ENCODE measurements at places on chromosomes 3 and 15. TPM values are rescaled to one million over a fixed set of nuclear protein-coding genes. Genes with fewer than 3 reads are reported as not detected.

The HTR3E gene
- total RNA-seq = not detected

The PRTG gene
- 0.43 TPM for total RNA-seq

GRCh38 chr3:100436951-100437350, 35.6 kb downstream of the LNP1 start:
- DNase-seq = no peak

- no peak for DNase-seq
Measured at GRCh38 chr15:40100947-40101905, 7.5 kb downstream of the BMF start.

The CAMK2N2 gene
- not detected for total RNA-seq

The PIF1 gene
- 0.73 TPM for total RNA-seq

GRCh38 chr3:111284503-111285183, 213.0 kb downstream of the NECTIN3 start:
- no peak for DNase-seq

DNA sequence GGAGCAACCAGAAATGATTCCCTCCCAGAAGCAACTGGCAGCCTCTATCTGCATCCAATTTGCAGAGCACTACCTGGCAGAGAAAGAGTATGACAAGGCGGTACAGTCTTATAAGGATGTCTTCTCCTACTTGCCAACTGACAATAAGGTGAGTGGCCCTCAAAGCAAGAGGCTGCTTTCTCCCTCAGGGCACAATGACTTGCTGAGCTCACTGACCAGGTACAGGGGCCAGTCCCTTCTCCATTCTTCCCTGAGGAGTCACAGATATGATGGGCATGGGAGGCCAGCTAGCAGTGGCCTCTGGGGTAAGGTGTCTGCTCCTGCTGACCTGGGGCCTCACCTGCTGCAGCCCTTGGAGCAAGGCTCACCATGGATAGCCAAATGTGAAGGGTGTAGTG, 20.3 kb downstream of the CSRNP1 start:
- DNase-seq = no peak

- DNase-seq = no peak
Measured at GRCh38 chr15:85010071-85010385, 28.4 kb downstream of the PDE8A start.

DNA sequence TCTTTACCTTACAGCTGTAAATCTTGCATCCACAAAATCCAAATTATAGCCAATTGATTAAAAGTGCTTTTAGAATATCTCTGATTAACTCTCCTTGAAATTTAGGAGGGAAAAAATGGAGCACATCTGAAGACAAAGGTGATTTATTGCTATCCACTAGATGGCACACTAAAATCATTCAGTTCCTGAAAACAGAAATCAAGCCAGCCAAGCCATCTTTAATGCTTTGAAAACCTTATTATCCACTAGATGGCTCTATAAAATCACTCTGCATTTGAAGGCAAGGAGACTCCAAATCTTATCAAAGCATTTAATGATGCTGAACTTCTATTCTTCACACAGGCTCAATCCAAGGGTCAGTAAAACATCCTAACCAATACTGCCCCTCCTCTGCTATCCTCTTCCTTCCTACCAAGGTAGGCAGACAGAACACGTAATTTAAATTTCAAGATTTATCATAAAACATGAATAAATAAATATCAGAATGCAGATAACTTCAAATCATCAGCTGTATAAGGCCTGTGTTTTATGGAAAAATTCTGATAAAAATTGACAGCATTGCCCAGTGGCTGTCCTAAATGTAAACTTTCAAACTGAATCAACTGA, 48.4 kb downstream of the GOLIM4 start:
- no peak for DNase-seq

DNA sequence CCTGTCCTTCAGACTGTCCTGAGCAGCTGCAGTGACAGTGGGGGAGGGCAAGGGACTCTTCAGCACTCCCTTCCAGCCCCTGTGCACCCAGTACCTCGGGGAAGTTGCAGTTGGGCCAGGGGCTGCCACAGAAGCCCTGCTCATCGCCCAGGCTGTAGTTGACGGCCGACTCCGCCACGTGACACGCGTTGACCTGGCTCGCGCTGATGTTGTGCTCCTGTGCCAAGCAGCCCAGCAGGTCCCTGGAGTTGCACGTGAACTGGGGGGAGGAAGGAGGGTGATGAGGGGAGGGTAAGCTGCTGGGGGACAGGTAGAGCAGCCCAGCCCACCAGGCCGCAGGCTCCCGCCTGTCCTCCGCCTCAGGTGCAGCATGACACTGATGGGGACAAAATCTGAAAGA, 101.2 kb downstream of the SEC22A start:
- DNase-seq = no peak

DNA sequence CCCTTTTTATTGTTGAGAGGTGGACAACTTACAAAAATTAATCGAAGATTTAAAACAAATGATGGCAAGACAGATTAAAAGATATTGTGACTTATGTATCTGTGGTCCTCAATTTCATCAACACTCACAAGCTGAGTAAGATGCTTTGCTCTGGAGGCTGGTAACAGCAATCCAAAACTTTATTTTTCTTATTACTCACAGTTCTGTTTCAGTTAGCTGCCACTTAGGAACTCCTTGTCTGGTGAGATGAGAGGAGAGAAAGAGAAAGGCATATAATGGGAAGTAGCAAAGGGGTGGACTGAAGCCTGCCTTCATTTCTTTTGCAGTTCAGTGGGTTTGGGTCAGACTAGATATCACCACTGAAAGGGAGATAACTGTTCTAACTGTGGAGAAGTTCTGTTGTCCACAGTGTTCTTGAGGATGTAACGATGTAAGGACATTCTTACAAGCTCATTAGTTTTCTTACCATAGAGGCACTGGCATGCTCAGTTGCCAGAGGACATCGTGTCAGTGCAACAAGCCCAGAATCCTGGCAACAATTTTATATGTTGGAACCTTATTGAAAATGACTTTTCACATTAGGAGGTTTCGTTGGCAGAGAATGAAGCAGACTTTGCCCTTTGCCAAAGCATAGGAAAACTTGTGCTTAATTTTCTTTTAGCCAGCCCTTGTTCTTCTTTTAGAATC, 93.6 kb downstream of the PLCL2 start:
- DNase-seq = no peak

The THPO gene
- total RNA-seq = 0.35 TPM

GRCh38 chr3:185880600-185880999, 55.8 kb upstream of the IGF2BP2 start:
- DNase-seq = no peak

GRCh38 chr15:88419830-88420229, 47.4 kb downstream of the MRPL46 start:
- DNase-seq = no peak

DNA sequence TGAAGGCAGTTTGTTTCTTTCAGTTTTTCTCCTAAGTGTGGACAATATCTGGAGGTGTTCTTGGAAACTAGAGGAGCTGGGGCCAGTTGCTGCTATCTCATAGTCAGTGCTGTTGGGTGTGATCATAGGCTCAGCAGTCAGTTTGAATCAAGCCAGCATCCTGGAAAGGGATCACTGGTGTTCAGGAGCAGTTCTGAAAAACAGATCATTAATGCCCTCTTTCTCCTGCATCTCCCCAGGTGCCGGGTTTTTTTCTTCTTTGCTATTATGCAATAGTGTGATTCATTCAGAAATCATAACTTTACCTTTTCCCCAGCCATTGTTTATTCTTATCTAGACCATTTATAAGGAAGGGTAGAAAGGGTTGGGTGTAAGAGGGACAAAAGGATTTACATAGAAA, 24.0 kb downstream of the LNP1 start:
- DNase-seq = no peak

GRCh38 chr3:42660898-42661297, 7.4 kb downstream of the ZBTB47 start:
- no peak for DNase-seq

The ARL14 gene
- not detected for total RNA-seq

The BCL6 gene
- 95.5 TPM for total RNA-seq
